SK-N-SH (cell line): ENCODE measurements at places on chromosomes 5 and 9. TPM values are rescaled to one million over a fixed set of nuclear protein-coding genes. Genes with fewer than 3 reads are reported as not detected.
A peak's percentile ranks its signal among the peaks of the same experiment; 100 is the strongest.

DNA sequence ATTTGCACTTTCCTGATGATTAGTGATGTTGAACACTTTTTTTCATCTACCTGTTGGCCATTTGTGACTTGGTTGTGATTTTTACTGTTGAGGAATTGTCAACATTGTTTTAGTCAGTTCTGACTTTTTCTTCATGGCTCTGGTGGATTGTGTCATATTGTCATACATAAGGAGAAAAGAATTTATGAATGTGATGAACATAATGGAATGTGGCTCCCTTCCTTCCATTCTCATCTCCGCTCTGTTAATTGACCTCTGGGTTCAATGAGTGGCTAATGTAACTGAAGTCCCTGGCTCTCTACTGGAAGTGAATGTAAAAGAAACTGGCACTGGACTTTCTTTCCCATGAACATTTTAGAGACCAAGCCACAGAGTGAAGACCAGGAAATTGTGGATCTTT lies 49.2 kb downstream of the KIAA1958 start:
- H3K27me3 ChIP-seq: no peaks in the 10 kb centered on the region
- no peak overlapping the region for H3K4me3 ChIP-seq
- peak overlapping the region; percentile 80 for H3K27ac ChIP-seq
- no peak for DNase-seq

GRCh38 chr9:137126786-137127185 lies 12.2 kb upstream of the GRIN1 start:
- peaks cover 3% of the 10 kb centered on the region; the same call in 1 of the 2 replicates for H3K4me1 ChIP-seq
- no peaks in the 10 kb centered on the region for H3K27me3 ChIP-seq
- H3K27ac ChIP-seq: no peak overlapping the region
- no peaks in the 10 kb centered on the region for H3K36me3 ChIP-seq
- no peak for DNase-seq

GRCh38 chr9:19699756-19700155 lies 89.1 kb downstream of the SLC24A2 start:
- H3K4me1 ChIP-seq: no peaks in the 10 kb centered on the region
- no peaks in the 10 kb centered on the region for H3K27me3 ChIP-seq
- DNase-seq: no peak
- H3K4me3 ChIP-seq: no peak overlapping the region
- H3K27ac ChIP-seq: no peak overlapping the region

DNA sequence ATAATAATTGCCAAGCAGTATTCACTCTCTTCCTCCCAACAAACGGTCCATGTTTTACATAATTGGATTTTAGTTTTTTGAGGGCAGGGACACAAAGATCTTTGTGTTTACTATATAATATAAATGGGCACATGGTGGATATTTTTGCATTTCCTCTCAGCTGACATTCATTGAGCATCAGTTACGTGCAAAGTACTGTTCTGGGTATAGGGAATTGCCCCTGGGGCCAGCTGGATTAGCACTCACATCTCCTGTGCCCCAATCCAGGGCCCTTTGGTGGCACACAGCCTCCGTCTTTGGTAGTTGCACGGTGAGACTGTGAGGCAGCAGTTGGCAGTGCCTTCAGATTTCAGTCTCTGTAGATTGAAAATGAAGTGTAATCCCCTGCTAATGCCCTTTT lies 1.6 kb downstream of the TDRD7 start:
- no peak overlapping the region for H3K27ac ChIP-seq
- no peaks in the 10 kb centered on the region for H3K27me3 ChIP-seq
- peak overlapping the region; percentile 79; the same call in 1 of the 2 replicates for H3K4me3 ChIP-seq
- no peaks in the 10 kb centered on the region for H3K36me3 ChIP-seq

- H3K27me3 ChIP-seq: no peaks in the 10 kb centered on the region
- H3K27ac ChIP-seq: no peak overlapping the region
- no peak overlapping the region for H3K4me3 ChIP-seq
- no peaks in the 10 kb centered on the region for H3K4me1 ChIP-seq
These were observed 123.8 kb downstream of the DMRT2 start for GRCh38 chr9:1173993-1174392.

DNA sequence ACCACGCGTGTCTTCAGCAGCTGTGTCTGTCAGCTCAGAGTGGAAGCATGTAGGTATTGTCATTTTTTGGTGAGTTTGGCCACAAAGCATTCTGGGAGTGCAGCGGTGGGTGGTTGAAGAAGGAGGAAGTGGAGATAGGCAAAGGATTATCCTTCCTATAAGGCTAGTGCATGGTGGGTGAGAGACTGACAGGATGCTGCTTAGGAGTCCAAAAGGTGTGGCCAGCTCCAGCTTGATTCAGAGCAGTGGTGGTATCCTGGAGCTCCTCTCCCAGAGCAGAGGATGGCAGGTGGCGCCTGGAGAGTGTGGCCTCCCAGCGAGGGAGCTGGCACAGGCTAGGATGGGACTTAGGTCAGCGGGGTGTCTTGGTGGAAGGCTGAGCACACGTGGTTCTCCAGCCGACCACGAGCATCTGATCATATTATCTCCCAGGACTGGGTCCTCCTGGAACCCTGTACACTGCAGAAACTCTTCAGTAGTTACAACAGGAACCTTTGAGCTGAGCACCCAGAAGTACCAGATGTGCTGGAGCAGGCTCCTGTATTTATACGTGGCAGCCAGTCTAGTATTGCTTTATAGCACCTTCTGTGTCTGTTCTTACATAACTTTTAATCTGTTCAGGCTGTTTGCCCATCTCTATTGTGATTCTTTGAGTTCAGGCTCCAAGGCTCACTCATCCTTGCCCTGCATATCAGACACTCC lies 29.6 kb downstream of the MAML1 start:
- peak overlapping the region; percentile 41; the same call in 1 of the 2 replicates for H3K27ac ChIP-seq
- peaks cover 50% of the 10 kb centered on the region for H3K4me1 ChIP-seq
- no peaks in the 10 kb centered on the region for H3K27me3 ChIP-seq
- H3K36me3 ChIP-seq: peaks cover 5% of the 10 kb centered on the region

- H3K4me3 ChIP-seq: no peak overlapping the region
- no peaks in the 10 kb centered on the region for H3K4me1 ChIP-seq
- no peak overlapping the region for H3K27ac ChIP-seq
- no peak for DNase-seq
- H3K36me3 ChIP-seq: no peaks in the 10 kb centered on the region
- H3K27me3 ChIP-seq: peaks cover 7% of the 10 kb centered on the region; the same call in 1 of the 2 replicates
These were observed 46.5 kb downstream of the PIP5K1B start for GRCh38 chr9:68751556-68751955.

DNA sequence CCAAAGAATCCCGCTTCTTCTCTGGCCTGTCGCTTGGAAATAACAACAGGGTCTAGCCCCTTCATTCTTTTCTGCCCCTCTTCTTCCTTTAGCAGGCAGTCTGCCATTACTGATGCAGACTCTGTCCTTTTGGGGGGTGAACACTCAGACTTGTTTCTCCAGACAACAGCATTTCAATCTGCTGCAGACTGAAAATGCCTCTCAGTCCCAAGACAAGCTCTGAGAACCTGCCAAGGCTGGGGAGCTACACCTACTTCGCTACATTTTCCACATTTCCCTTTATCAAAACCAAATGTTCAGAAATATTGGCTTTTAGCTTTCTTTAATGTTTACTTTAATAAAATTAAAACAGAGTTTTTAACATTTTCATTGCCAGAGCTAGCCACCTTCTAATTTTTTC lies 152.4 kb downstream of the MPDZ start:
- H3K4me1 ChIP-seq: no peaks in the 10 kb centered on the region
- H3K4me3 ChIP-seq: no peak overlapping the region
- no peak for DNase-seq
- H3K36me3 ChIP-seq: peaks cover 59% of the 10 kb centered on the region

Gene NR5A1
- polyA plus RNA-seq: not detected in 2 replicates

Gene FRMD3
- polyA plus RNA-seq: 0.89 and 1.3 TPM in 2 replicates

Gene GDF9
- polyA plus RNA-seq: 0.82 and 1.2 TPM in 2 replicates

Gene TICAM2
- not detected in 2 replicates for polyA plus RNA-seq

Gene DMRTA1
- 0.03 and 0.05 TPM in 2 replicates for polyA plus RNA-seq
